ENCODE measurements at places on chromosomes 12 and 14. TPM values are rescaled to one million over a fixed set of nuclear protein-coding genes. Genes with fewer than 3 reads are reported as not detected.
A peak's percentile ranks its signal among the peaks of the same experiment; 100 is the strongest.

The BICD1 gene
- 12.8 TPM for total RNA-seq

The PMCH gene
- total RNA-seq = not detected

The CNTN1 gene
- total RNA-seq = 0.53 TPM

The ANKRD33 gene
- total RNA-seq = not detected

The SYT1 gene
- 0.53 TPM for total RNA-seq

The CSRP2 gene
- 6.1 TPM for total RNA-seq

GRCh38 chr12:2555487-2556082 lies 239.2 kb upstream of the FKBP4 start:
- DNase-seq = no peak

GRCh38 chr12:15979096-15980092 lies 68.3 kb downstream of the DERA start:
- DNase-seq = no peak

GRCh38 chr14:68696266-68696665 lies 96.6 kb downstream of the ZFP36L1 start:
- no peak for DNase-seq

- no peak for DNase-seq
Observed at GRCh38 chr12:52980096-52980649, 26.1 kb upstream of the EIF4B start.

GRCh38 chr12:52189376-52190174 lies 2.2 kb downstream of the KRT80 start:
- DNase-seq = peak; percentile 20

DNA sequence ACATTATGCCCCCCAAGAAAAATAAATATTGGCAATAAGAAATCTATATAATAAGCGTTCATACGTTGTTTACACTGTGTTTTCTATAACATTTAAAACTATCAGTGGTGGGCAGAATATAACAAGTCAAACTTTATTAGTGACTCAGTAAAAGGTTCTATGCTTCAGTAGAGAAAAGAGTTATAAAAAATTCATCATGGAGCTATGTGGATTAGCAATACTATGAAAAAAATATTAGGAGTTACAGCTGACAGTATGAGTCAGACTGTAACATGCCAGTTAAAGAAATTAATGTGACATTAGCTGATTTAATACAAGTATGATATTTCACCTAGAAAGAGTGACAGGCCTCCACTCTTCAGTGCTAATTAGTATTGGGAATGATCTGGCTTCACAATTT lies 125.1 kb upstream of the GARIN6 start:
- no peak for DNase-seq

- DNase-seq = no peak
Observed at GRCh38 chr12:27190761-27191160, 53.3 kb upstream of the STK38L start.

DNA sequence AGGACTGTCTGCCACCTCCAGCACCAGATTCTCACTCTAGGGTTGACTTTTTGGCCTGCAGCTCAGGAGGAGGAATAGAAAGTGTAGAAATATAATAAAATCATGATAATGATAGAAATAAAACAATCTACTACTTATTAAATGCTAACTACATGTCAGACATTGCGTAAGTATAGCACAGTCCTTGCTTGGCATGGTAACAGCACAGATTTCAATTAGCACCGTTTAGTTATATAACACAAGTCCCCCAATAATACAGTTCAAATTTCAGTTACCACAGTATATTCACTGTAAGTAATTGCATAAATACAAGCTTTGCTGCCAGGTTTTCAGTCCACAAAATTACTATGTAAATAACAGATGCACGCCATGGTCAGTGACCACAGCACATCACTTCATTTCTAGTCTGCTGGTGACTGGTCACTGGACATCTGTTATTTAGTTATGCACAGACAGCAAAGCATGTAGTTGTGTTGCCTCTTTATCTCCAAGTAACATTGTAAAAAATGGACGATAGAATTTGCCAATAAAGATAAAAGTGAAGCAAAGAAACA lies 6.5 kb upstream of the GLT8D2 start:
- no peak for DNase-seq

- DNase-seq = no peak
Observed at GRCh38 chr12:77979597-77980250, 149.0 kb downstream of the NAV3 start.

GRCh38 chr14:22796087-22796707 lies 19.0 kb downstream of the SLC7A7 start:
- DNase-seq = no peak

GRCh38 chr14:43168371-43168925 lies 1338.6 kb downstream of the FSCB start:
- DNase-seq = no peak

GRCh38 chr12:106301241-106301610 lies 1.3 kb upstream of the TCP11L2 start:
- DNase-seq = no peak
